ENCODE measurements at places on chromosomes 12 and 14.

DNA sequence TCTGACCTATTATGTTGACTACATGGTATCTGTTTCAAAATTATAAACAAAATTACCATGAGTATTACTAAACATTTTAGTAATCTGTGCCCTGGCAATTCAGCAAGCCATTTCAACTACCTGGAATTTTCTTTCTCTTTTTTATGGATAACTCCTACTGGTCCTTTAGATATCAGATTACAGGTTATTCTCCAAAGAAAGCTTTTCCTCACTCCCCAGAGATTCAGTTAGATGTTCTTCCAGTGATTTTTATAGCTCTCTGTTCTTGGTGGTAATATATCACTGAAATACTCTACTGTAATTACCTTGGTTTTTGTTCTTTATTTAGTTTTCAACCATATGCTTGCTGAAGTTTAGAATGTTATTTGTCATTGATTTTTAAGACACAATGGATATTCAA, 930.2 kb upstream of the FOXG1 start:
- DNase-seq, result no peak

GRCh38 chr14:97164021-97164420, 366.8 kb downstream of the VRK1 start:
- DNase-seq, result peak; percentile 8

DNA sequence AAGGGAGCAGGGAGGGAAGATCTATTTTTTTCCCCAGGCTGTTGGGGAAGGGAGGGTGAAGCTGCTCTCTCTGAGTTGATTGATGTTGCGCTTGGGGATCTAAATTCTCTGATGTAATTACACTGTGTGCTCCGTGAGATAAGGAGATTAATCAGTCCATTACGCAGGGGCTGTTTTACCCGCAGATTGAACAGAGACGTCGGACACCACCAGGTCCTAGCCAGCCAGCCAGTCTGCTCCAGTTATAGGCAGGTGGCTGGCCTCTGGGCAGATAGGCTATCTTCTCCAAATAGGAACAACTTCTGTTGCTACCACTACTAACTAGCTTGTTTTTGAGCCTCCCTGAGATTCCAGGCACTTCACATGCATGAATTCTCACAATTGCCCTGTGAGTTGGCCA, 91.1 kb downstream of the SRRM4 start:
- DNase-seq, result no peak

GRCh38 chr14:68474741-68475140, 318.1 kb downstream of the ZFP36L1 start:
- DNase-seq, result no peak

DNA sequence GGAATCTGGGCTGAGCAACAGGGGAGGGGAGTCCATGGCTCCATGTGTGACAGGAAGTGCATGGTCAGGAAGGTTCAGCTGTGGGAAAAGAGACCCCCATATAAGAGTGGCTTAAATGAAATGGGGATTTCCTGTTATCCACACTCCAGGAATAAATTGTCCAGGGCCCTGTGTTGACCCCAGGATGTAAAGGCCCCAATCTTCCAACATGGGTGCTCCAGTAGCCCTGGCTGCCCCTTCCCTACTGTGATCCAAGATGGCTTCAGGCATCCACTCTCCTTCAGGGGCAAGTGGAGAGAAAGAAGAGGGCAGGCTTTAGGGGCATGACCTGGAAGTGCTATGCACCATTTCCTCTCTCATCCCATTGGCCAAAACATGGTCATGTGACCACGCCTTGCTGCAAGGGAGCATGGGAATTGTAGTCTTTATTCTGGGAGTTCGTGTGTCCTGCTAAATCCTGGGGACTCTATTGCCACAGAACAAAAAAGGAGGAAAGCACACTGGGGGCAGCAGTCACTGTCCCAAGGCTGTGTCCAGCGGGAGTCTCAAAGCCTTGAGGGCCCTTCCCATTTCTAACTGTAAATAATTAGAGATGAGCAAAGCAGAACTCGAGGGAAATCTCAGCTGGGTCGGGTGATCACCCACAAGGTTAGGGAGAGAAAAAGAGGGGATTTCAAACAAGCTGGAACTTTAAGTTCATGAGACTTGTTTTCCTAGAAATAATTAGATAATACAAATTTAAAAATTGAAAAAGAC, 289.2 kb downstream of the ADGRD1 start:
- no peak for DNase-seq

DNA sequence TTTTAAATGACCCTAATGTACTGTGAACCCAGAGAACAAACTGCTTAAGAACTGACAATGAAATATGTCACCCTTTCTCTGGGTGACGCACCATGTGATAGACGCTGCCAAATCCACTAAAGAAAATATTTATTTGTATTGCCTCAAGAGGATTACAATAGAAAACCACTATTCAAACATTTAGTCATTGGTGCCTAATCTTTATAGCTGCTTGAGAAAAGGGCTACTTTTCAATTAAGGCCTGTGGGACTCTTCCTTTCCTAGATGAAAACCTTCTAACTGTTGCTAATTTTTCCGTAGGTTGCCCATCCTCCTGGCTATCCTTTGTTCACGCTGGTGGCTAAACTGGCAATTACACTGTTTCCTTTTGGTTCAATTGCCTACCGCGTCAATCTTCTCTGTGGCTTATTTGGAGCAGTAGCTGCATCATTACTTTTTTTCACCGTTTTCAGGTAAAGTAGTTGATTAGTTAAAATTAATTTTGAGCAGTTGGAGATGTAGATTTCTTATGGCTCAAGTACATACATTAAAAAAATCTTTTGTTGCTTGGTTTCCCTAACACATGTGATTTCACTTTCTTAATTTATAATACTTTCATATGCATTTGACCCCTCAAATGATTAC, 6.0 kb downstream of the TMEM260 start:
- no peak for DNase-seq

- DNase-seq, result no peak
Observed at GRCh38 chr14:59394268-59394667, 70.9 kb downstream of the GPR135 start.

Measured in globus pallidus (tissue), 1 donor.